ENCODE measurements at places on chromosomes 12 and 14.

DNA sequence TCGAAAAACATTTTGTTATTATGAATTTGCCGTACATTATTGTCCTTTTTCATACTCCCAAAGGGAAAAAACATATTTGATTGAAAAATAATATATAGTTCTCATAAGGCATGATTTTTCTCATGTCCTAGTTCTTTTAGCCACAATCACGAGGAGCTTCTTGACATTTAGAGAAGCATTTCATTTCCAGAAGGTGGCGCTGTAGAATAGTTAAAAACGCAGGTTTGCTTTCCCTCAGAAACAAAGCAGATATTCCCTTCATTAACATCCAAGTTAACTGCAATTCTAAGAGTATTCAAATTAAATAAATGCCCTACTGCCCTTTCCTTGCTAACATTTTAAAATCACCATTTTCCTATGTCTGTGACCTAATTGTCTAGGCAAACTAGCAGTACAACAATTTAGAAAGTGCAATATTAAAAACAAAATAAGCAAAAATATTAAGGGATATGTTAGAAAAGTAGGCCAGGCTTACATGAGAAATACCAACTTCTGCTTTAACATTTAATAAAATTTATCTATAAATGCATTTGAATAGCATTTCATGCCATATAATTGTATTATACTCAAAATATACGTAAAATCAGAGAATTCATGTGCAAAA, 10.9 kb upstream of the PIK3C2G start:
- DNase-seq: no peak

GRCh38 chr12:56996793-56997545, 9.4 kb downstream of the ZBTB39 start:
- DNase-seq: peak; percentile 50

- DNase-seq: no peak
Observed at GRCh38 chr12:125003021-125003420, 9.6 kb downstream of the BRI3BP start.

DNA sequence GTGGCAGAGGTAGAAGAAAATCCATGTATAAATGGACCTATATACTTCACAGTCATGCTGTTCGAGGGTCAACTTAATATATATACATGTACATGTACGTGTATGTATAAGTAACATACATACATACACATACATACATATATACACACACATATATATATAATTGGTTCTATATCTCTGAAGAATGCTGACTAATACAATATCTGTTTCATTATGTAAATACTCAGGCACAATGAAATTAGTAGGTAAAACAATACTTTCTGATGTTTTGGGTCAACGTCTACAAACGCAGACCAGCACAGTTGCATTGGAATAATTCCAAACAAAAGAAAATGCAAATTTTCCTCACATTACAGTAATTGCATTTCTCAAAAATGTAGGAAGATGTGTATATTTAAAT, 202.7 kb upstream of the DAAM1 start:
- DNase-seq: no peak

DNA sequence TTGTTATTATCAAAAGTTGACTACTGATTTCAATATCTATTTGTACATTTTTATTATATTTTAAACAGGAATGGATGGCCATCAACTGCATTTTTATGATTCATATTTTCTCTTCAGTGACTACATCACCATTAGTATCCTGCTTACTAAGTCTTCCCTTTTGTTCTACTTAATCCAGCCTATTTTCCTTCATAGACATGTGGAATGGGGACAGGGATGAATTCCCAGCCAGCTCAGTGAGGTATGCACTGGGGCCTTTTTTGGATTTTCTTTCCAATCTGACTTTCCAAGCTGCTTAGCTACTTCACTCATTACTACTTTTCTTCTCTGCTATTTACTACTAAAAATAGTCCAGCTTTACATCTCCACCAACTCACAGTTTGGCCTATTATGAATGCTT, 38.4 kb downstream of the AKAP6 start:
- DNase-seq: no peak

DNA sequence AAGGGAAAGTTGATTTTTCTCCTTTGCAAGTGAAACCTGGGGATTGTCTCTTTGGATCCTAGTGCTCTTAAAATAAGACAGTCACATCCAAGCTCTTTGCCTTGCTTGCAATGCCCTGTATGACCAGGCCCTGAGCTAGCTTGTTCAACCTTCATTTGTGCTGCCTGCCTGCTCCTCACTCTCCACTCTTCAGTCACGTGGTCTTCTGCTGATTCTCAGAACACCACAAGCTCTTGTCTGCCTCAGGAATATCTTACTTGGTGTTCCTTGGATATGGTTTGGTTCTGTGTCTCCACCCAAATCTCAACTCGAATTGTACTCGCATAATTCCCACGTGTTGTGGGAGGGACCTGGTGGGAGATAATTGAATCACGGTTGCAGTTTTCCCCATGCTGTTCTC, 318.7 kb downstream of the RMST start:
- DNase-seq: no peak

- no peak for DNase-seq
Observed at GRCh38 chr12:49990273-49990672, 17.5 kb downstream of the AQP6 start.

- DNase-seq: peak; percentile 68
Observed at GRCh38 chr12:47837190-47838171, 17.8 kb upstream of the HDAC7 start.

DNA sequence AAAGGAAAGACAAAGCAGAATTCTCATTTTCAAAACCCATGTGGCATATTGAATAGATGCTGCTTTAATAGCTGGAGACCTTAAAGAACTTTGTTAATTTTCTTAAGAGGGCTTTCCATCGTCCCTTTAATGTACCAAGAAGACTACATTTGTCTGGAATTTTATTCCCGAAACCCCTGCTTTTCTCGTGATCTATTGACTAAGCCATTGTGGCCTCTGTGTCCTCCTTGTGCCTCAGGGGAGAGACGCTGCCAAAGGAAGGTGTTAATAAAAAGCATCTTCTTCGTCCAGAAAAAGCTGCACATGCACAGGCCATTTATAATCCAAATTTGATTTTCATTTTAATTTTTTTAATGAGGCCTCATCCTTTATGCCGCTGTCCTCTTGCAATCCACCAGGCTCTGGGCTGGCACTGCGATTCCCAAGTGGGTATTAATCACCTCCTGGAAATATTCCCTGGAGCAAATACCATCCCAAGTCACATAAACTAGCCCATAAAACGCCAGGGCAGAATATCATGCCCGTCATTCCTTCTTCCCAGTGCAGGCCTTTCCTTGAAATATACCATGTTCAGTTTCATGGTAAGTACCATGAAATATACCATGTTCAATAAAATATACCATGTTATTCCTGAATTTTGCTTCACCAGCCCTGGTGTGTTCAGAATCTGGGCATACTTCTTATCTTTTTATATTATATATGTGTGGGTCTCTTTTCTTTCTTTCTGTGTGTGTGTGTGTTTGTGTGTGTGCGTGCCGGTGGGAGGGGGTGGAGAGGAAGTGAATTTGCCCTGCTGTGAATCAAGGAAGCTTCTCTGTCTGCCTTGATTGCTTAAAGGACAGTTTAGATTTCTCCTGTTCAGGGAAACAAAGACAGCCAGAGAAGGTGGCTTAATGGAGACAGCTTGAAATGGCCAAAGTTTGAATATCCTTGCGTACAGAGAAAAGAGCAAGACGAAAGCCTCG, 147.6 kb downstream of the PHETA1 start:
- DNase-seq: no peak

DNA sequence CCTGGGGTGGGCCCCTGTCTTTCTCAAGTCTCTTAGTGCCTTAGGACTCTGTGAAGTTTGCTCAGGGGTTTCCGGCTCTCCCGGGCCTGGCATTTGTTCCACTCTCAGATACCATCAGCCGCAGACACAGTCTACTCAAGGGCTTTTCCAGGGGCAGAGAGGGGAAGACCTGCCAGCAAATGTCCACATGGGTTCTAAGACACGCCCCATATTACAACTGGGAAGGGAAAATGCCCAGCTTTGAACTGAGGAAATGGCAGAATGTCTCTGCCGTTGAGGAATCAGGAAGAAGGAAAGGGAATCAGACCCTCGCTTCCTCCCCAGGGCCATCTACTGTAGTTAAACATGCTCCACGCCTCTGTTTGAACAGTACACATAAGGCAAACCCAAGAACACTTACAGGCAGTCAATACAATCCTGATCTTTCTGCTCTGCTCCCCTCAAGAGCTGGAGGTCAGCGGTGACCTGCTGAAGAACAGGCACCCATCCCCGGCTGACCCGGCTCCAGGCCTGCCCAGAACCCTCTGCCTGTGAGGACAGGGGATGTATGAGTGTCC, 7.9 kb downstream of the CCDC85C start:
- DNase-seq: no peak

GRCh38 chr12:13121568-13121967, 18.1 kb upstream of the GSG1 start:
- no peak for DNase-seq

DNA sequence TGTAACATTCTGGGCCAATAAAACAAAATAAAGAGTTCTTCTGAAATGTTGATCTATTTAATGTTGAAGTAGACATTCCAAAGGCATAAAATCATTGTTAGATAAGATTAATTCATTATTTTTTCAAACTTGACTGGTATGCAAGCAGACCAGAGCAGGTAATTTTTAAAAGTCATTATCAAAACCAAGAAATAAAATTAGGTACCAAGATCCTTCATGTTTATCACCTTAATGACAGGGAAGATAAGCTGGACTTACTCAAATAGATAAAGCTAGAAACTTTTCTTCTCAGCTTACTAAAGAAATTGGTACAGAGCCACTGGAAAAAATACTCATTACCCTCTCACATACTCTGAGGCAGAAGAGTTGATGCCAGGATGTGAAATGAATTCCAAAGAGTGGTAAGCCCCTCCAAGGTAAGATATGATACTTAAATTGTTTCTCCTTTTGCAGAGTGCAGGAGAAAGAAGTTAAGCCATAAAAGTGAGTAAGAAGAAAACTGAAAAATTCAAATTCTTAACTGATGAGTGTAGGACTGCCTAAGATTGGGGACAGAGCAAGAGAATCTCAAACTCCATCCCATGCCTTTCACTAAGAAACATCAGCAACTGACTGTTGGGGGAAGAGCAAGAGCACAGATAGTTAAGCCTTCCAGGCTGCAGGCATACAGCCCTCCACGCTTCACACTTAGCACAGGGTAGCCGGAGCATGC, 111.9 kb downstream of the SLC41A2 start:
- no peak for DNase-seq

- no peak for DNase-seq
Observed at GRCh38 chr12:67222302-67222701, 46.9 kb upstream of the CAND1 start.

- DNase-seq: no peak
Observed at GRCh38 chr14:65291531-65291930, 121.0 kb upstream of the FUT8 start.

GRCh38 chr12:73867147-73867546, 670.5 kb upstream of the ATXN7L3B start:
- no peak for DNase-seq

DNA sequence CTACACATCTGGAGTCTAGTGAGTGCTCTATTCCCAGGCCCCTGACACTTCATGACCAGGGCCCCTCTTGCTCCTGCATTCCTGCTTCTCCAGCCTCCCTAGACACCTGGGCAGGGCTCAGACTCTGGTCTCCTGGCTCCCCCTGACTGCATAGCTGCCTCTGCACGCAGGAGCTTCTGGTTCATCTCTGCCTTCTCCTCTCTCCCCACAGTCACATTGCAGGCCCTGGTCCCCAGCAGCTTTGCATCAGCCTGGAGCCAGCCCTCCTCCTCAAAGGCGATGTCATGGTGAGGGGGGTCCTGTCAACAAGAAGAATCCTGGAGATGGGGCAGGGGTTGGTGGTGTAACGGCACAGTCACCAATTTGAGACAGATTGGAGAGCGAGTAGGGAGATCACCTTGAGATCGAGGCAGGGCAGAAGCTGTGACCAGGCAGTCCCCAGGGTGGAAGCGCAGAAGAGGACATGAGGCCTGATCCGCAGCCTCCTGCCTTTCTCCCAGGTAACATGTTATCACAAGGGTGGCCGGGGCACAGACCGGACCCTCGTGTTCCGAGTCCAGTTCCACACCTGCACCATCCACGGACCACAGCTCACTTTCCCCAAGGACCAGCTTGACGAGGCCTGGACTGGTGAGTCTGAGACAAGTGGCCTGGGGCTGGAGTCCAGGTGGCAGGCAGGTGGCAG, 8.1 kb downstream of the TNS2 start:
- no peak for DNase-seq

DNA sequence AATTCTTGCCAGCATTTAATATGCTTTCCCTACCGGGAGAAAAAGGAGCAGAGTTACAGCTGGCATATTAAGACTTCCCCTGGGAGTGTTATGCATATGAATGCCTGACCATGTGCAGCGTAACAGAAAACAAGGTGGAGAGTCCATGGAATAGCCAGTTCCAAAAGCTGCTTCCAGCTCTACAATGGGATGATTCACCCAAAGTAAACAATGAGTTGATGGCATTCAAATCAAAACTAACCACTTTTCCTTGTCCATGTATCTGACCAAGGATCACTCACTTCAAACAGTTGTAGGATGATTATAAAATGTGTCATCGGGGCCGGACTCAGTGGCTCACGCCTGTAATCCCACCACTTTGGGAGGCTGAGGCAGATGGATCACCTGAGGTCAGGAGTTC, 48.1 kb upstream of the BICDL1 start:
- DNase-seq: no peak

GRCh38 chr12:109331301-109331952, 16.3 kb upstream of the MYO1H start:
- DNase-seq: no peak

DNA sequence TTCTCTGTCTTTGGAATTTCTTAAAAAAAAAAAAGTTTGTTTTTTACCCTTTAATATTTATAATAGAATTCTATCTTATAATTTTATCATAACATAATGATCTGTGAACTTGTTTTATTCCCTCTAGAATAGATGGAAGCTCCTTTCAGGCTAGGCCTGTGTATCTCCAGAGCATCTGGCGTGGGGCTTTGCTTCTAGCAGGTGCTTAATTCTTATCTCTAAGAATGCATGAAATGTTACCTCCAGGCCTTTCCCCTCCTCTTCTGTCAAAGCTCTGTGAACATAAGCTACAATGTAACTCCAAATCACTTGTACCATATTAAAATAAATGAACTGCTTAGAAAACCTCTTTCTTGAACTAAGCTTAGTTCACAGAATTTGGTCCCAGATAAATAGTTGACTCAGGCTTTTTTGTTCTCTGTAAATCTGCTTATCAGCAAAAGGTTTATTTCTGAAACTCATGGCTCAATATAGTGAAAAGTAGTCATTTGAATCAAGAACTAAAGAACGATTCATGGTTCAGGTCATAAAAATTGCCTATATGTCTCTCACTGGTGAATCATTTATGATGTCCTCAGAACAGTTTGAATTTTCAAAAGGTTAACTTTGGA, 407.1 kb downstream of the TRHDE start:
- no peak for DNase-seq

- DNase-seq: no peak
Observed at GRCh38 chr14:73422515-73422914, 35.8 kb downstream of the NUMB start.
